Thymus (tissue), 14 donors: ENCODE measurements at places on chromosomes 7 and 10.

DNA sequence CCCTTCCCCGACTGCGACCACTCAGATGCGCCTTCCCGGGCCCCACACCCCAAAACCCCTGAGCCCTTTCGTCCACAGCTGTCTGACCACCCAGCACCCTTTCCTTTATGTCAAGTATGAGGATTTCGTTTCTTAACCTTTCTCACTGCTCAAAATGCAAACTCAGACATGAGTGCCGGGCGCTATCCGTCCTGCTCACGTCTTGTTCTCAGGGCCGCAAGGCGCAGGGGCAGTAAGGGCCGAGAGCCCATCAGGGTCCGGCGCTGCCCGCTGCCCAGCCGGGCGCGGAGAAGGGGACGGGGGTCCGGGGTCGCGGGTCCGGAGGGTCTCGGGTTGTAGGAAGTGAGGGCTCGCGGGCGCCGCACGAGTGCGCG is 670 bp upstream of the RBM33 start:
- DNase-seq, result no peak

- DNase-seq, result no peak
Measured at GRCh38 chr10:121698902-121699301, 100.7 kb upstream of the FGFR2 start.

- DNase-seq, result no peak
Measured at GRCh38 chr10:44830022-44830421, 81.1 kb upstream of the TMEM72 start.

DNA sequence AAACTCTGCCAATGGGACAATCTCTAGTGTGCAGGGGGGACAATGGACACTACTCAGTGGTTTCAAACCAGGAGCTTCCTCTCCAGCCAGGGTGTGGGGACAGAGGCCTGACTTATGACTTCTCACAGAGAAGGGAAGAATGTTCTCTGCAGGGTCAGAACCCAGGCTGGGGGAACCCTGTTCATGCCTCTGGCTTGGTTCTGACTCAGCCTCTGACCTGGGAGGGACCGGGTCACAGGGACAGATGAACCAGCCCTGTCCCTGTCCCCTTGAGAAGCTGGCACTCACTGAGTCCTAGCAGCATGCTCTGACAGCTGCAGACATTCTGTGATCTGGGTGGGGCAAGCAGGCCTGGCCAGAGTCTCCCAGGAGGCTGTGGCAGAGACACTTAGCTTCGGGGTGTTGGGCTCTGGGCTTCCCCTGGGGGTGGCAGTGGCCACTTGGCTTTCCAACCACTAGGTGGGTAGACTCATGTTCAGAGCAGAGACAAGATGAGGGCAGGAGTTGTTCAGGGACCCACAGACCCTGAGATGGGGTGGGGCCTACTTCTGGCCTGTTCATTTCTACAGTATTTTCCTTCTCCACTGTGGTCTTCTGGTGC is 13.6 kb downstream of the TSPAN15 start:
- DNase-seq, result no peak

- no peak for DNase-seq
Measured at GRCh38 chr10:63596924-63597323, 75.7 kb downstream of the REEP3 start.

- DNase-seq, result no peak
Measured at GRCh38 chr7:139744768-139745677, 32.8 kb downstream of the HIPK2 start.

- DNase-seq, result no peak
Measured at GRCh38 chr10:7030134-7030855, 380.5 kb downstream of the SFMBT2 start.

- no peak for DNase-seq
Measured at GRCh38 chr10:21238717-21239116, 286.8 kb downstream of the SKIDA1 start.

DNA sequence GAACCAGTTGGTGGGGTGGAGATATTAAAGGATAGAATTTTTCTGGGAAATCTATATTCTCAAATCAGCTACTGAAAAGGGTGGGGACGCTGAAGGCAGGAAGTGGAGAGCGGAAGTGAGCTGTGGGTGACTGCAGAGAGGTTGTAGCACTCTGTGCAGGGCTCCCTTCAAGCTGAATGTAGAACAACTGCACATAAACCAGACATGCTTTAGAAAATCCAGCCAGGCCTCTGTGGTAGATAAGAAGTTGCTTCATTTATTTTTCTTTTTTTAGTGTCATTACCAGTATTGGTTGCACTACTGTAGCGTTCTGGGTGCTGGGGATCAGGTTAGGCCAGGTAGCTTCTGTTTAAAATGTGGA is 127.8 kb downstream of the CELF2 start:
- DNase-seq, result no peak

DNA sequence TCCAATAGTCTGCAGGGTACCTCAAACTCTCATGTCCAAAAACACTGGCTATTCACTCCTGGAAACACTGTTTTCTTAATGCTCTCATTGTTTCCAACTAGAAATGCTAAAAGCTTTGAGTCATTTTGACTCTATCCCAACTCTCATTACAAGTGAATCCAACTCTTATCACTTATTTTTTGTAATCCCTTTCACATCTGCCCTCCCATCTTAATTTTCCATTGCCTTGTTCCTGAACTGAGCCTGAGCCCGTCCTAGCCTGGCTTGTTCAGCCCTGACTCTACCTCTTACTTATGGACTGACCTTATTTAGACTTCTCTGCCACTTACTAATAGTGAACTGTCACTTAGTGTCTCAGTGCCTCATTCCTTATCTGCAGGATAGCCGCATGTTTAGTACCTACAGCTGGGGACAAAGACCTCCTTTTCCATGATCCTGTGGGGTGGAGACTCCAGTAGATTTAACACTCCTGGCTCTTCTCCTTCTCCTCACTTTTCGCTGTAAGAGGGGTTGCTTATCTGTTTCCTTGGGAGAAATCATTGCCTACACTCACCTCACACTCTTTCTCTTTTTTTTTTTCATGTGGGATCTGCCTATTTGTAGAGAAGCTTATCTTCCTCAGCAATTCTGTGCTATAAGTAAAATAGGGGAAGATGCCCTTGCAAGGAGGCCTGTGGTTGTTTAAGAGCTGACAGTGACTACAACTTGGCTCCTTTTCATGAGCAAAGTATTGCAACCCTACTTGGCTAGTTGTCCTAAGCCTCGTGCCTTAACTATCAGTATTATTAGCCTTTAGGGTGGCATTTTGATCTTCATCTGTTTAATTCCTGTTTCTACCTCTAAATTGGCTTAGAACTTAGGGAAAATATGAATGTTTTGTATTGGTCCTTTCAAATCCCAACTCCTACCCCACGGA is 56.4 kb downstream of the SLC16A12 start:
- no peak for DNase-seq

DNA sequence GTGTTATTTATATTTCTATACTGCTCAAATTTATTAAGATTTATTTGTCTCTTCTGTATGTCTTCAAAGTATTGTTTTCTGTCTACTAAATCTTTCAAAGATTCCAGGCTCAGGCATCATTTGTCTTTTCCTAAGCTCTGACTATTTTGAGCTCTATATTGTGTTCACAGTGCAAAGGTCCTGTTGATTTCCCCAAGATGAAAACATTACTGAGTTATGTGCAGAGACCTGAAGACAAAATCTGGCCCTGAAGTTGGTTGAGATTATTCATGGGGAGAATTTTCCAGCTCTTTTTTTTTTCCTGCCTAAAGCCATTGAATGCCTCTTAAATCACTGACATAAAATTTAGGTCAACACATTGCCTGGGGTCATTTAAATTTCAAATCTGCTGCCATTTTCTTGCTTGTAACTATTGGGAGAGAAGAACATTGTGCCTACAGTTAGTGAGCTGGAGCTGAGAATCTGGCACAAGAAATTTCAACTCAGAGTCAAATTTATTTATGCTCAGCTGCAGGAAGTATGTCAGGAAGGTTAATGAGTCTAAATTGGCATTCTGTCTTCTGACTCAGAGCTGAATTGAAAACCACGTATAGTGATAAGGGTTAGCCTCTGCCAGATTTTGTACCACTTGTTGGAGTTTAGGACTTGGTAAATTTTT is 31.6 kb downstream of the CSTF2T start:
- DNase-seq, result no peak

GRCh38 chr10:32317795-32318357 is 29.1 kb downstream of the EPC1 start:
- DNase-seq, result no peak

GRCh38 chr7:29812185-29812876 is 6.0 kb downstream of the WIPF3 start:
- no peak for DNase-seq

DNA sequence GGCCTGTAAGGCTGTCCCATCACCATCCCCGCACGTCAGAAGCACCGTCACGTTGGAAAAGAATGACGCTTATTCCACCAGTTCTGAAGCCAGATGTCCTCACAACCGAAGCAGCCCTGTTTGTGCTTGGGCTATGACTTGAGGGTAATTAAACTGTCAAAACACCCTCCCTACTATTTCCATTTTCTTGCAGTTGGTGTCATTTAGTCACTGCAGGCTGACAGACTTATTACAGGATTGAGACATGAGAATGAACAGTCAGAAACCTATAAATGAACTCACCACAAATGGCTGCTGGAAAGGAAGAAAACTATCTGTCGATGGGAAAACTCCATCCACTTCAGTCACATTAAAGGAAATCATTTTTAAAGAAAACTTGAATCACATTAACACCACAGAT is 85.3 kb downstream of the VOPP1 start:
- DNase-seq, result no peak

DNA sequence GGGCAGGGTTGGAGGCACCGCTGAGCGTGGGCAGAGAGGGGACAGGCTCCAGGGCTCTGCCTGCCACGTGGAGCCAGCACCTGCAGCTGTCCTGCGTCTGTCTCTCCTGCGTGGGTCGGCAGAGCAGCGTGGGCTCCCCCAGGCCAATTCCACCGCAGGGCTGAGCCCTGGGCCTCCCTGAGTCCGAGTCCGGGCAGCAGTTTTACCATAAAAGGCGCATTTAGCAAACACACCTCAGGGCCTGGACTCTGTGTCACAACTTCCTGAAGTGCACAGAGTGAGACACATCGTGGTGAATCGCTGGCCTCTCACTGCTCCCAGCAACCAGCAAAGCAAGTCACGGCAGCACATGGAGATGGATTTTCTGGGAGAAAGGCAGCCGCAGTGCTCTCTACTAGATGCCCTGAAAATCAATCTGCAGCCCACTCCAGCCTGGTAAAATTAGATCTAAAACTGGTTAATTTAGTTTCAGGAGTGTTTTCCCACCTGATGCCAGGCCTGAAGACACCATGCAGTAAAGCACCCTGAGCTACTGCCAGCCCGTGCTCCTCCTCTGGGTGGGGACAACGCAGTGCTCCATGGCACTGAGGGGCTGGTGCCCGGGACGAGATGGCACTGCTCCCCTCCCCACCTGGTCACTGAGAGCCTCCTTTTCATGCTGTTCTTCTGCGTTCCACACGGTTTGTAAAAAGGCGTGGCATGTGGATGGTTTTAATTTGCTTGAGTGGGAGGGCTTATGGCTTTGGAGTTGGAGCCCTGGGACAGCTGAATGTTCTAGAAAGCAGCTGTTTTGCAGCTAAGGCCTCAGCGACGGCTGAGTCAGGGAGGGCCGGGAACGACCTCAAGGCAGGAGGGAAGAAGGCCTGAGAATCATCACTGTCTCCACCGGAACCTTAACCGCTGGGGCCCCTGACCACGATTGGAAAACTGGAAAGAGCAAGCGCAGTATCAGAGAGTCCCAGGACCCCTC is 336.9 kb downstream of the ADARB2 start:
- DNase-seq, result no peak

DNA sequence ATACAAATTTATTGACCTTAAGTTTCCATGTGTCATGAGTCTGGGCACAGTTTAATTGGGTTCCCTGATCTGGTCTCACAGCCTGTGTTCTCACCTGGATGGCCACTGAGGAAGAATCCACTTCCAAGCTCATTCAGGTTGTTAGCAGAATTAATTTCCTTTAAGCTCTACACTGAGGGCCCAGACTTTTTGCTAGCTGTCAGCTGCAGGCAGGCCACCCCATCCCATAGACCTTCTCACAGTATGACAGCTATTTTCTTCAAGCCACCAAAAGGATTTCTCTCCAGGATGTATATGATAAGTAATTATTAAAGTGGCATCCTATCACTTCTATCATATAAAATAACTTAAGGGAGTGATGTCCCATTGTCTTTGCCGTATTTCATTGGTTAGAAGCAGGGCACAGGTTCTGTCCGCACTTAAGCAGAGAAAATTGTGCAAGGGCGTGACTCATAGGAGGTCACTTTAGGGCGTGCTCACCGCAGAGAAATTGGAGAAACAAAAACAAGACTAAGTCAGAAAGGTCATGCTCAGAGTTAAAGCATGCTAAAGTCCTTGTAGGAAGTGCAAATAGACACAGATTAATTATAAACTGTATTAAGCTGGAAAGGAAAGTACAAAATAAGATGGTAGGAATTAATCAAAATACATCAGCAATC is 109.9 kb downstream of the AHR start:
- DNase-seq, result no peak

DNA sequence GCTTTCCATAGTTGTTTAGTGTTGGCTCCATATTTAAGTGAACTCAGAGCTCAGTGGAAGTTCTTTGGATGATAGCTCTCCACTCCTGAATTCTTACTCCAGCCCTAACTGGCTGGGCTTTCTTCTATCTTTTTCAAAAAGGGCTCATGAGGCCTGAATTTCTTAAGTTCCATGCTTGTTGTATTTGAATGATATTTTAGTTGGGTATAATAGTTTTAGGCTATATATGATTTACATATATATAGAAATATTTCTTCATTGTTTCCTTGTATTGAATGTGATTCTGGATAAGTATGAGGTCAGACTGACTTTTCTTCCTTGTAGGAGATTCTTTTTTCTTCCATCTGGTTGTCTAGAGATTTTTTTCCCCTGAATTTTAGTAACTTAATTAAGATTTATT is 843.5 kb downstream of the LRMDA start:
- no peak for DNase-seq

DNA sequence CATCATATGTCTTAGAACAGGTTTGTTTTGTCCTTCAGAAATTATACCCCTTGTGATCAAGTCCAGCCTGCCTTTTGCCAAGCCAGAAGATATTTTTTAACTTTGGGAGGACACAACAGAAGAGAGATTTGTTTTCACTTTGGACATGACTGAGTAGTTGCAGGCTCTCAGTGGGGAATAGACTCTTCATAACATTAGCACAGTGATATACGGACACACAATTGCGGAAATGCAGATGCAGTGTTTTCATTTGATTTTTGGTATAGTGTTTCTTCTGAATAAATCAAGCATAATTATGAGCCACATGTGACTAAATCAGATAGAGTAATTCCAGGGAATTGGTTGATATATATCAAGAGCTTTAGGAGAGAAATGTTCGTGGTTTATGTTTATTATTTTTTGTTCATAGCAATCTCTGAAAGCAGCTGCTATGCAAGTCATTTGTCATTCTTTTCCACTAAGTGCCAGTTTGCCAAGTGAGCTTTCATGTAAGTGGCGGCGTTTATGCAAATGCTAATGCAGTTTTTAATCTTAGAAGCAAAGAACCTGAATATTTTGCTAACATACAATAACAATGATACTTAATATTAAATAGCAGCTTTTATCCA is 69.6 kb upstream of the HDAC9 start:
- no peak for DNase-seq
